ENCODE measurements at places on chromosomes 13 and 19. TPM values are rescaled to one million over a fixed set of nuclear protein-coding genes. Genes with fewer than 3 reads are reported as not detected.

The TMEM259 gene
- 95.7 TPM for total RNA-seq

The IRGC gene
- not detected for total RNA-seq

The C19orf81 gene
- total RNA-seq = not detected

The CEACAM20 gene
- total RNA-seq = not detected

The OXGR1 gene
- total RNA-seq = not detected

The EPS8L1 gene
- 0.56 TPM for total RNA-seq

The ZNF560 gene
- total RNA-seq = 2.7 TPM

The RFC3 gene
- 27.2 TPM for total RNA-seq

The NOTCH3 gene
- 151 TPM for total RNA-seq

The MBD3L2 gene
- total RNA-seq = not detected

The ZIK1 gene
- total RNA-seq = 10.1 TPM

The IGFL3 gene
- not detected for total RNA-seq

The ZNF284 gene
- total RNA-seq = 2.5 TPM

The F7 gene
- not detected for total RNA-seq

All from regular cardiac myocyte (primary cell).